ENCODE measurements at places on chromosomes 12 and 14. TPM values are rescaled to one million over a fixed set of nuclear protein-coding genes. Genes with fewer than 3 reads are reported as not detected.

CLEC4A gene
- total RNA-seq = not detected

STRN3 gene
- 19.4 TPM for total RNA-seq

RFX4 gene
- total RNA-seq = 0.08 TPM

PLEKHD1 gene
- 0.05 TPM for total RNA-seq

PAX9 gene
- 3.4 TPM for total RNA-seq

FAM186B gene
- total RNA-seq = 0.11 TPM

ADCY6 gene
- total RNA-seq = 11.3 TPM

ADAMTS20 gene
- not detected for total RNA-seq

SLC24A4 gene
- 0.40 TPM for total RNA-seq

VRTN gene
- 0.02 TPM for total RNA-seq

PLBD1 gene
- total RNA-seq = 4.6 TPM

SLCO1A2 gene
- total RNA-seq = not detected

ARHGEF25 gene
- total RNA-seq = 5.5 TPM

PROX2 gene
- not detected for total RNA-seq

LYZ gene
- total RNA-seq = not detected

KRT6C gene
- total RNA-seq = not detected

SERPINA4 gene
- 0.03 TPM for total RNA-seq

PLCZ1 gene
- total RNA-seq = not detected

GALNT6 gene
- total RNA-seq = 3.3 TPM

DBX2 gene
- not detected for total RNA-seq

PIWIL1 gene
- 0.05 TPM for total RNA-seq

SSTR1 gene
- total RNA-seq = 0.02 TPM

CD163L1 gene
- total RNA-seq = 0.53 TPM

RDH12 gene
- not detected for total RNA-seq

ANKRD13A gene
- 14.7 TPM for total RNA-seq

SLC25A21 gene
- 0.98 TPM for total RNA-seq

PRH1 gene
- 4.6 TPM for total RNA-seq

BATF gene
- total RNA-seq = not detected

ART4 gene
- not detected for total RNA-seq

OSGEP gene
- total RNA-seq = 26.9 TPM

ARL1 gene
- total RNA-seq = 59.1 TPM

IL26 gene
- not detected for total RNA-seq

KLHL42 gene
- total RNA-seq = 17.9 TPM

PUS7L gene
- 3.5 TPM for total RNA-seq

CPNE6 gene
- total RNA-seq = not detected

CD4 gene
- not detected for total RNA-seq

SMIM41 gene
- total RNA-seq = not detected

NXPH4 gene
- 3.8 TPM for total RNA-seq

GZMB gene
- not detected for total RNA-seq

ZNF891 gene
- 0.29 TPM for total RNA-seq

TNFAIP2 gene
- total RNA-seq = 283 TPM

CORO1C gene
- 174 TPM for total RNA-seq

AKAP3 gene
- 0.08 TPM for total RNA-seq

YLPM1 gene
- total RNA-seq = 34.2 TPM

ACVR1B gene
- 19.7 TPM for total RNA-seq

LBHD2 gene
- not detected for total RNA-seq

DHH gene
- total RNA-seq = not detected

HOXC4 gene
- total RNA-seq = 3.1 TPM

SLC2A14 gene
- total RNA-seq = 0.78 TPM

SPIC gene
- not detected for total RNA-seq

BDKRB2 gene
- 1.0 TPM for total RNA-seq

KITLG gene
- total RNA-seq = 15.0 TPM

LRP1-AS gene
- total RNA-seq = not detected

GPR65 gene
- total RNA-seq = not detected

BEGAIN gene
- total RNA-seq = 6.5 TPM

CCDC198 gene
- 2.1 TPM for total RNA-seq

PRKD1 gene
- 2.4 TPM for total RNA-seq

Measured in A549 treated with AZD2906 at 1 μM for 4 hours (cell line).